Sigmoid colon (tissue), 7 donors: ENCODE measurements at places on chromosomes 7 and 10. TPM values are rescaled to one million over a fixed set of nuclear protein-coding genes. Genes with fewer than 3 reads are reported as not detected.
A peak's percentile ranks its signal among the peaks of the same experiment; 100 is the strongest.

The PLXNA4 gene
- under 0.01 TPM for polyA plus RNA-seq

The HKDC1 gene
- 19.2 TPM for polyA plus RNA-seq

The DPYSL4 gene
- 0.71 TPM for polyA plus RNA-seq

The SAP25 gene
- polyA plus RNA-seq: 7.2 TPM

The ZDHHC6 gene
- 35.0 TPM for polyA plus RNA-seq

The LDB1 gene
- polyA plus RNA-seq: 10.4 TPM

DNA sequence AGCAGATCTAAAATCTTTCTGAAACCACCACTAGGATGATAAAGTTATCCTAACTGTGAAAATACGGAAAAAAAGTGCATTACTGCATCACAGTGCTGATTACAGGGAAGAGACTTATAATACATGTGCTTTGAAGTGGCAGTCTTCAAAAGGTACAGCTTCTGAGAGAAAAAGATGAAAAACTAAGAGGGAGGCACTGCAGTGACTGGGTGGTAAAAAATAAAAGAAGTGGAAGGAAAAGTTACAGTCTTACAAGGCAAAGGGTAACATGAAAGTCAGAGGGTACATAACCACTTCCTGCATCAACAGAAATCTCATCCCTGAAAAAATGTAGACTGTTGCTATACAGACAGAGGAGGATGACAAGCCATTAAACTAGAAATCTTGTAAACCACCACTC is 465.3 kb downstream of the ACTR3B start:
- H3K36me3 ChIP-seq: no peaks in the 10 kb centered on the region
- H3K27ac ChIP-seq: no peak overlapping the region
- H3K4me1 ChIP-seq: no peaks in the 10 kb centered on the region
- DNase-seq: no peak

DNA sequence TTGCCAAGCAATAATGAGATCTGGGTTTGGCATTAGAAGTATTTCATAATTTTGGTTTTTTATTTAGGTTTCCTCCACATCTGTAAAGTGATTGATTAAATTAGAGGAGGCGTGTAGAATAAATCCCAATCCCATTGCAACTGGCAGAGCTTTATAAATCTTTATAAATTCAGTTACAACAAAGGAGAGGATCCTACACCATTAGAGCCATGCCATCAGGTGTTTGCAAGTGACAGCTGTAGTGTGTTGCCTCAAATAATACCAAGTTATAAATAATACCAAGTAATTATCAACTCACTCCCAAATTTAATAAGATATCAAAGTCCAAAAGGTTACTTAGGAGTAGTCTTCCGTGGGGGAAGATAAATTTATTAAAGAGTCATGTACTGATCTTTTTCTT is 62.2 kb downstream of the PODXL start:
- no peak overlapping the region for H3K4me3 ChIP-seq
- no peak overlapping the region for H3K27ac ChIP-seq
- H3K36me3 ChIP-seq: no peaks in the 10 kb centered on the region
- H3K4me1 ChIP-seq: no peaks in the 10 kb centered on the region
- DNase-seq: no peak

DNA sequence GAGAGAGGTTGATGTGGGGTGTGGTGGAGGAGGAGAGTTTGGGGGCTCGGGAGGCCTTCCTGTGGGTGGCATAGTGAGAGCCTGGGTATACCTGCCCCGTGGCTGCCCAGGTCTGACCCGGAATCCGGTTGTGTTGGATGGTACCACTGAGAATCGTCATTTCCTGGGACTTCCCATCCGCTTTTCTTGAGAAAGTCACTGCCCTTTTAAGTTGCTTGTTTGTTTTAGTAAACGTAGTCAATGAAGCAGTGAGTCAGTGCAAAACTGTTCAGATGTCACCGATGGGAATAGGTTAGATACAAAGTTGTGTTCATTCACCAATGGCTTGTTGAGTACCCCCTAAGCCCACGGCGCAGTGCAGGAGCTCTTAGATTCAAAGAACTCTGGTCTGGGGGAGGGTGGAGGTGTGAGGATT is 285.8 kb downstream of the CAMK1D start:
- H3K4me3 ChIP-seq: no peak overlapping the region
- H3K36me3 ChIP-seq: no peaks in the 10 kb centered on the region
- H3K27ac ChIP-seq: no peak overlapping the region
- H3K27me3 ChIP-seq: no peaks in the 10 kb centered on the region

DNA sequence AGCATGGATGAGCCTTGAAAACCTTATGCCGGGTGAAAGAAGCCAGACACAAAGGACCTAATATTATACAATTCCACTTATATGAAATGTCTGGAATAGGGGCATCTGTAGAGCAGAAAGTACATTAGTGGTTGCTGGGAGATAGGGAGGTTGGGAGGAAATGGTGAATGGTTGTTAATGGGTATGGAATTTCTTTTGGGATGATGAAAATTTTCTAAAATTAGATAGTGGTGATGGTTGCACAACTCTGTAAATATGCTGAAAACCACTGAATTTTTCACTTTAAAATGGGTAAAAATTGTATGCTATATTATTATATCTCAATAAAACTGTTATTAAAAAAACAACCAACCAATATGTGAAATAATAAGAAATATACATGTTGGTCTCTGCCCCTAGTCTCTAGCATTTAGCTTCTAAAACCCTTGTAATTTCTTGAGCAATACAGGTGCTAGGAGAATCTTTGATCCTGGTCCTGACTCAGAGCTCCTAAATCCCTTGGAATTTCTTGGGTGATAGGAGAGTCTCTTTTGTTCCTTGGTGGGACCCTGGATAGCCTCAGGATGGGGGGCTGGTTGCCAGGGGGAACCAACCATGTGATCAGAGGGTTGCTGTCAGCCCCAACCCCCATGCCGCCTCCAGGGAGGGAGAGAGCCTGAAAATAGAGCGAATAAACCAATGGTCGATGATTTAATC is 64.0 kb downstream of the TACR2 start:
- H3K36me3 ChIP-seq: no peaks in the 10 kb centered on the region
- no peak overlapping the region for H3K27ac ChIP-seq
- H3K4me3 ChIP-seq: no peak overlapping the region
- no peak for DNase-seq
- H3K27me3 ChIP-seq: no peaks in the 10 kb centered on the region
- peaks cover 5% of the 10 kb centered on the region for H3K4me1 ChIP-seq

- H3K36me3 ChIP-seq: no peaks in the 10 kb centered on the region
- DNase-seq: no peak
- no peak overlapping the region for H3K27ac ChIP-seq
- H3K4me3 ChIP-seq: no peak overlapping the region
- no peaks in the 10 kb centered on the region for H3K4me1 ChIP-seq
These were observed 116.2 kb upstream of the GPR22 start for GRCh38 chr7:107353701-107354100.

GRCh38 chr10:91622601-91623000 is 10.3 kb downstream of the PPP1R3C start:
- H3K27ac ChIP-seq: no peak overlapping the region
- DNase-seq: no peak
- H3K4me1 ChIP-seq: no peaks in the 10 kb centered on the region
- H3K36me3 ChIP-seq: no peaks in the 10 kb centered on the region

DNA sequence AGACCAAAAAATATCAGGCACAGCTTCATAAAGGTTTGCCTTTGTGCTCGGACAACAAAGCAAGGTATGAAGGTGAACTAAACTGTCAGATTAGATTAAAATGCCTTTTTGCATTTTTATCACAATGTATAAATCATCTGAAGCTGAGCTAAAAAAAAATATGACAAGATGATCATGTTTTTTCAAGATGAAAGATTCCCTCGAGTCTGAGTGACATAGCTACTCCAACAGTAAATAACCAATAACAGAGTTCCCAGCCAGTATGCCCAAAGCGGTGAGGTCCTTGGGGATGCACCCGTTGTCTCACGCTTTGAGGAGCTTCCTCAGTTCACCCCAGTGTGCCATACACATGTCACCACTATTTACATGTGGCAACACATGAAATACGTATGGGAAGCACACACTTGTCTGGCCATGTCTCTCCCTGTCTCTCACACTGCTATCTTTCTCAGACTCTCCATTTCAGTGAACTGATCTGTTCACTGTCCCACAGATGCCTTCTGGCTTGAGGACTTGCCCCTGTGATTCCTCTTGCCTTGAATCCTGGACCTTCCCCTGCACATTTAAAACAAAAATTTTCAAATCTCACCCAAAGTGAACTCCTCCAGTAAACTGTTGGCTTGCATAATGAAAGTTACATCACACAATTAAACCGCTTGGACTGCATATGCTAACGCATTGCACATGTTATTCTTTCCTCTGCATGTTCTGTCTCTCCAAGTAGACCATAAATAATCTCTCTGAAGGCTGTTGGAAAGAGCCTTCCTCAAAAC is 2.6 kb upstream of the PIK3CG start:
- no peaks in the 10 kb centered on the region for H3K36me3 ChIP-seq
- DNase-seq: no peak
- no peaks in the 10 kb centered on the region for H3K27me3 ChIP-seq
- H3K4me1 ChIP-seq: no peaks in the 10 kb centered on the region

DNA sequence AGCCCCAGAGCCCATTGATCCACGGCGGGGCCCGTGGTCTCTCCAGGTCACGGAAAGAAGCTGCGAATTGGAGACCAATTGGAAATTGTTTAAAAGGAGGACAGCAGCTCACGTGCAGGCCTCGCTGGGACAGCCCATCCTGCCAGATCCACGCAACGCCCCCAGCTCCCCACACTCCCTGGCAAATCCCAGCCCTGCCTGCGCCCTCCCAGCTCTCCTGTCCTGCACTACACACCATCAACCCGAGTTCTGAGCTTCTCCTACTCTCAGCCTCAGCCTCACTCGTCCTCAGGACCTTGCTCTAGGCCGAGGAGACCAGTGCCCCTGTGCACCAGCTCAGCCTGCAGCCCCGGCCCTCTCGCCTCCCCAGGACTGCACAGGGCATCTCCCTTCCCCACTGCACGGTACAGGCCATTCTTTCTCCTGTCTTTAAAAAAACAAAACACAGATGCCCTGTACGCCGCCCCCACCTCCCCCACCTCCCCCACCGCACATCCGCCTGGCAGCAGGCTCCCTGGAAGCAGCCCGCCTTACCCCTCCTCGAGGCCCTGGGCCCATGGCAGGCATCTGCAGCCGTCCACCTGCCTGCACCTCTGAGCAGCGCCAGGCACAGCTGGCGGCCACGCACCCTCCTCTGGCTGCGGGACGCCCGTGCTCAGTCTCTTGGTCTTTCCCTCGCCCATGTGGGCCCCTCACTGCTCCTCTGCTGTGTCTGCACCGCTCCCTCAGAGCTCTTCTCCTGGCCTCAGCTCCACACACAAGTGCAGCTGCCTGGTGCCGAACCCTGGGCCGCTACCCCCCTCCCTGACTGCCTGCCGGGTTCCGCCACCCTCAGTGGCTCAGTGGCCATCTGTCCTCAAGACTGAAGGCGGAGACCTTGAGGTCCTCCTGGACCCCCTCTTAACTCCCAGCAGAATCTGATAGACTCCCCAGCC is 48.5 kb upstream of the SUN1 start:
- no peak overlapping the region for H3K4me3 ChIP-seq
- H3K27me3 ChIP-seq: no peaks in the 10 kb centered on the region
- H3K36me3 ChIP-seq: peaks cover 33% of the 10 kb centered on the region
- H3K27ac ChIP-seq: no peak overlapping the region

GRCh38 chr7:158567153-158567603 is 20.4 kb downstream of the PTPRN2 start:
- no peaks in the 10 kb centered on the region for H3K36me3 ChIP-seq
- H3K4me3 ChIP-seq: no peak overlapping the region
- peak overlapping the region; percentile 24 for H3K27ac ChIP-seq
- DNase-seq: no peak
- H3K27me3 ChIP-seq: peaks cover 28% of the 10 kb centered on the region
- peaks cover 22% of the 10 kb centered on the region for H3K4me1 ChIP-seq

DNA sequence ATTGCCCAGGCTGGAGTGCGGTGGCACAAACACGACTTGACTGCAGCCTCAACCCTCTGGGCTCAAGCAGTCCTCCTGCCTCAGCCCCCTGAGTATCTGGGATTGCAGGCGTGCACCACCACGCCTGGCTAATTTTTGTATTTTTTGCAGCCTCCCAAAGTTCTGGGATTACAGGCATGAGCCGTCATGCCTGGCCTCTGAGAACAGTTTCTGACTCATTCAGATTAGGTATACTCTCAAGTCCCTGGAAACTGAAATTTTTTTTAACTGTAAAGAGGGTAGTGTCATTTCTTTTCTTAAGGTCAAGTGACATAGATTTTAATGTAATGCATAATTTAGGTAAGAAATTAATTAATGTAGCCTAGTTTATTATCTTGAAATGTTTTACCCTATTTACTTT is 104.7 kb downstream of the SEPTIN7 start:
- H3K27me3 ChIP-seq: no peaks in the 10 kb centered on the region
- no peak for DNase-seq
- H3K27ac ChIP-seq: no peak overlapping the region
- peaks cover 13% of the 10 kb centered on the region for H3K4me1 ChIP-seq
- peaks cover 6% of the 10 kb centered on the region for H3K36me3 ChIP-seq

DNA sequence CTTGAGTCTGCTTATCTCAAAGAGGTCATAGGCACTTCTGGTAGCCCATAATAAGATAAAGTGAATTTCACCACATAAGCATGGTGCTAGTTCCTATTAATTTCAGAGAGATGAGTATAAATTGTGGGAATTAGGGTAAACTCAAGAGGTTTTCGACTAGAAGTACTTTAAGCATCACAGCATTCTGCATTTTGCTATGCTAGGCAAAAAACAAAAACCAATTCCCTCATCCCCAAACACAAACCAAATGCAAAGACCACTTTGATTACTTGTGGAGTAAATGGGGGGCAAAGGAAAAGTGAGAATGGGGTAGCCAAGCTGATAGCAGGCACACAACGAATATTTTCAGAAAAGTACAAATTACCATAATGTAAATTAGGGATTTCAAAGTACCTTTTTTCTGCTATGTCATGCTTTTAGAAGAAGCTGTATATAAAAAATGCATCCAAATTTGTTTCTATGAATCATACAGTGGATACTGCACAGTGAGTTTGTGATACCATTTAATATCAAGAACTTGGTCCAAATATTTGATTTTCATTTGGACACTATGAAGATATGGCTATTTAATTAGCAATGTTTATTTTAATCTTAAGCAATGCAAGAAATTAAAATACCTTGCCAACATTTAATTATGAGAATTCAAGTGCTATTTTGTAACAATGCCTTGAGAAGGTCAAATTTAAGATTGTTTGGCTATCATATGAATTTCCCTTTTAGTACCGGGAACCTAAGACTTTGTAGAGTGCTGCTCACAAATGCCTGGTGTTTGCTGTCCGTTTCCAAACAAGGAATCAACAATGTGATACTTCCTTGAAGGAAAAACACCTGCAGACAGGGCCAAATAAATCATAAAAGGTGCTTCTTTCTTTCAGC is 455.5 kb downstream of the PHTF2 start:
- no peak for DNase-seq
- no peak overlapping the region for H3K4me3 ChIP-seq
- H3K27me3 ChIP-seq: no peaks in the 10 kb centered on the region
- no peaks in the 10 kb centered on the region for H3K4me1 ChIP-seq
- H3K36me3 ChIP-seq: no peaks in the 10 kb centered on the region

DNA sequence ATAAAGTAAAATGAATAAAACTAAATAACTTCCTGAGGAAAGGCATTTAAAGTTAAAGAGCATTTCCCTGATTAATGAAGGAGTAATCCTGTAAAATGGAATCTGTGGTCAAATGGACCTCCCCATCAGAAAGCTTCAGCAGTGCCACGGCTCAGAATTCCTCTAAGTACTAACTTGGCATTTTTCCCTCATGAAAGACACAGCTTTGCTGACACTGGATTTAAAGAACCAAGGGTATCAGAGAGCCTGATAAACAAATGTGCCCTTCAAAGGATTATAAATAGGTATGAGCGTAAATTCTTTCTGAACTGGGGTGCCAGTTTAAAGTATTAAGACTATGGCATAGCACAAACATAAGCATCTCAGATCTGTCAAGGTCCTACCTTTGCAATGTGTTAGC is 24.2 kb upstream of the RNF148 start:
- no peaks in the 10 kb centered on the region for H3K36me3 ChIP-seq
- no peak overlapping the region for H3K27ac ChIP-seq
- DNase-seq: no peak
